ENCODE measurements at places on chromosomes 16 and 17.

- DNase-seq: no peak
These were observed 119.2 kb upstream of the NETO2 start for GRCh38 chr16:47262938-47263337.

DNA sequence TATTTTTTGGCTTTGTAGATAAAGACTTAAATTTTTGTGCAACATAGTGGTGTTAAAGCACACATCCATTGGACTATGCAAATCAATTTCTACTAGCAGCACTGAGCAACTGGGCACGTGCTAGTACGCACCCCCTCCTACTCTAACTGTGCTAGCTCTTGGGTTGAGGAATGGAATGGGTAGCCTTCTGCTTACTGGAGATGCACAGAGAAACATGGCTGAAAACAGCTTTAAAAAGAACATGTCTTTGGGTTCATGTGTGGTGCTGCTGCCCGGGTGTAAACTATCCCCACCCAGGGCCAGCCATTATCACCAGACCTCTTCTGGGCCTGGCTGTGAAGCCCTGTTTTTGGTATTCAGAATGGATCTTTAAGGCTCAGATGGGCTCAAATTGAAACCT is 7.3 kb downstream of the ESRP2 start:
- DNase-seq: no peak

GRCh38 chr16:31785126-31785525 is 88.5 kb upstream of the ZNF267 start:
- no peak for DNase-seq

GRCh38 chr17:1529863-1530262 is 13.5 kb upstream of the INPP5K start:
- DNase-seq: no peak

GRCh38 chr16:12271006-12271405 is 294.5 kb downstream of the SNX29 start:
- DNase-seq: peak; percentile 31

- no peak for DNase-seq
These were observed 50.5 kb downstream of the GPR139 start for GRCh38 chr16:20023190-20023589.

DNA sequence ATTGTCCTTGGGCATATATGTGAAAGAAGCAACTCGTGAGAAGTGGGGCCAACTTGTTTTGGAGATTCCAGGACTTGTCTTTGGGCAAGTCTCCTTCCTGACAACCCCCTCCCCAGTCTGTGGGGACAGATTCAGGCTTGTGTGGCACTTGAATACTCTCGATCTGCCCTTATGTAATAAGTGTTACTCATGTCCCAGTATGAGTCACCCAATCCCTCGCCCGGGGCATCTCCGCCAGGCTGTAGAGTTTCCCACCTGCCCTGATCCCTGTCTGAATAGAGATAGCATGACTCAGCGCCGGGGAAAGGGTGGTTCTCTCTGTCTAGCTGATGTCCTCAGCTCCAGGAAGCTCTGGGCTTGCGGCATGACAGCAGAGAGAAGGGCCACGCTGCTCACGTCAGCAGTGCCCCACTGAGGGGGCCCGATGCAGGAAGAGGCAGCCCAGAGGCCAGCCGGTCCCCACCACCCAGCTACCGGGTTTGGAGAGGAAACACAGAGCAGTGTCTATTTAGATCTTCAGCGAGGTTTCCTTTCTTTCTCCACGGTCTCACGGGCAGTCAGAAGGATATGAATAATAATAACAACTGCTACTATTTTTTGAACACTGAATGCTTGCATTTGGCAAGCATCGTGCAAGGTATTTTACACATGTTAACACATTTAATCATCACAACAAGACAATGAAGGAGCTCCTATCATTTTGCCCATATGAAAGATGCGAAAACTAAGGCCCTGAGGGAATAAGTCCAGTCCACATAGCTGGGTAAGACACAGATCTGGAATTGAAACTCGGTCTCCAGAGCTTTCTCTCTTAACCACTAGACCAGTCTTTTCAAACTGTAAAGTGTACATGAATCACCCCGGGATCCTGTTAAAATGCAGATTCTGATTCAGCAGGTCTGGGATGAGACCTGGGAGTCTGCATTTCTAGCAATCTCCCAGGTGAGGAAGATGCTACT is 426.7 kb upstream of the MAF start:
- no peak for DNase-seq

DNA sequence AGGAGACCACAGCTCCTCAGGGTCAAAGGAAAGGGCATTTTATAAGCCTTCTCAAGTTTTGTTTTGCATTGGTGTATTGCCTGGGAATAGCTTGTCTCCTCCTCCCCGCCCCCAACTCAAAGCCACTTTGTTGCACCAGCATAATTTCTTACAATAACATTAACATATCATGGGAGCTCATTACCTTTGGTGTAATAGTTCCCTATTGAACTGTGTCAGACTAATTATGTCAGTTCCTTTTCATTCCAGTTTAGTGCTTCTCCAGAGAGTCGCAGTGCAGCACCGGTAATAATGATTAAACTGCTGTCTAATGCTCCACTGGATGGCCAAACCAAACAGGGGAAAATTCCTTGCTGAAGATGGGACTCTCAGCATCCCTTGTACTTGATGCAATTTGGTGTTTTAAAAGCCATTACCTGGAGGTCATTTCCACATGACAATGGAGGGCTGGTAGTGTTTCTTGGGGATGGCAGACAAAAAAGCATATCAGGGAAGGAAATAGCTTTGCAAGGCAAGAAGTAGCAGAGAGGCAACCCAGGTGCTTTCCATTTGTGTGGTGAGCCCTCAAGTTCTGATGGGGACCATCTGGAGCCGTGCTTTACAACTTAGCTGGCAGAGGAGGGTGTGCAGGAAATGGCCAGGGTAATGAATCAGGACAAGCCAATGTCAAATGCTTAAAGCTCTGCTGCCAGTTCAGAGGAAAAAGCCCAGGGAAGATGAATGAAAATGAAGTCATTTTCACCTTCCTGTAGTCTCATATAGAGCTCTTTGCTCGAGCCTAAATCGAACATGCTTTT is 91.5 kb upstream of the NLRP1 start:
- DNase-seq: no peak

- DNase-seq: no peak
These were observed 84.8 kb downstream of the KATNIP start for GRCh38 chr16:27634779-27635178.

DNA sequence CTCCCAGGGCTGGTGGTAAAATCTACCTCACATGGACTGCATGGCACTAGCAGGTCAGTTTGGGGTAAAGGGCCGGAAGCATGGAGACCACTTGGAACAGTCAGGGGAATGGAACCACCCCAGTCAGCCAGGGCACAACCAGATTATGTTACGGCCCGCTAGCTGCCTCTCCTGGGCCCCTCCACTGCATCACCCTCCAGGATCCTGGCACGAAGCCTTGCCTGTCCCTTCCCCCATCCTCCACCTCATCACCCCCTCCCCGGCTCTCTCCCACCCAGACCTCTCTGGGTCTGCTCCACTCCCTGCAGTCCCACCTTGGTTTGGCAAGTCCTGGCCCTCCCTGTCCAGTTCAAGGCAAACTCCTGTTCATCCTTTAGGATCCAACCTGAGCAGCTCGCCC is 91.7 kb downstream of the CLEC16A start:
- no peak for DNase-seq

DNA sequence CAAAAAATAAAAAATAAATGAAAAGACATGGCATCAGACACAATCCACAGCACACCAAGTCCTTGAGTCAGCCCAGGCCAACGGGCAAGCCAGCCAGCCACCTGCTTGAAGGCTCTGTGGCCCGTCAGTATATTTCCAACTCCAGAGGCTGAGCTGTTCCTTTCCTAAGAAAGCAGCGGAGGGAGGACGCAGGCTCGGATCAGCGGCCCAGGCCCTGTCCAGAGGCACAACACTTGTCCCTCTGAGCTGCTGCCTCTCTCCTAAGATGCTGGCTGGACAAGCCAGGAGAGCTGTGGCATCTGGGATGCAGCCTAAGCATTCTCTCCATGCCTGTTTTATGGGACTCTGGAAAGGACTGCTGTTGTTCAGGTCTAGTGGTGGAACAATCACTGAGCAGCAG is 14.8 kb upstream of the NLRC3 start:
- DNase-seq: no peak

DNA sequence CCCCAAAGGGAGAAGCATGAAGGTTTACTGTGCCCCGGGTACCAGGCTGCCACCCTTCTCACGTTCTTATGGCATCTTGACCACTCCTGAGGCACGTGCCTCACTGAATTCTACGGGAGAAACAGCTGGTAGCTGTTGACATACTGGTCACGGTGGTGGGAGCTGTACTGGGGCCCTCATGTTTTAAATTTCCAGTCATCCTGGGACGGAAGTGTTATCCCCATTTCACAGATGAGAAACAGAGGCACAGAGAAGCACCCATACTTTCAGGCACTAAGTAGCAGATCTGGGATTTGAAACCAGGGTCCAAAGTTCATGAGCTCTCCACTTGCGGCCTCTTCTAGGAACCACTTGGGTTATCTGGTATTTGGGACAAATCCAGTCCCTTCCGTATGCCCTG is 26.3 kb upstream of the DOC2B start:
- no peak for DNase-seq

GRCh38 chr17:57522042-57523005 is 222.8 kb downstream of the CCDC182 start:
- DNase-seq: no peak

GRCh38 chr16:16014329-16015224 is 65.2 kb downstream of the ABCC1 start:
- DNase-seq: no peak

DNA sequence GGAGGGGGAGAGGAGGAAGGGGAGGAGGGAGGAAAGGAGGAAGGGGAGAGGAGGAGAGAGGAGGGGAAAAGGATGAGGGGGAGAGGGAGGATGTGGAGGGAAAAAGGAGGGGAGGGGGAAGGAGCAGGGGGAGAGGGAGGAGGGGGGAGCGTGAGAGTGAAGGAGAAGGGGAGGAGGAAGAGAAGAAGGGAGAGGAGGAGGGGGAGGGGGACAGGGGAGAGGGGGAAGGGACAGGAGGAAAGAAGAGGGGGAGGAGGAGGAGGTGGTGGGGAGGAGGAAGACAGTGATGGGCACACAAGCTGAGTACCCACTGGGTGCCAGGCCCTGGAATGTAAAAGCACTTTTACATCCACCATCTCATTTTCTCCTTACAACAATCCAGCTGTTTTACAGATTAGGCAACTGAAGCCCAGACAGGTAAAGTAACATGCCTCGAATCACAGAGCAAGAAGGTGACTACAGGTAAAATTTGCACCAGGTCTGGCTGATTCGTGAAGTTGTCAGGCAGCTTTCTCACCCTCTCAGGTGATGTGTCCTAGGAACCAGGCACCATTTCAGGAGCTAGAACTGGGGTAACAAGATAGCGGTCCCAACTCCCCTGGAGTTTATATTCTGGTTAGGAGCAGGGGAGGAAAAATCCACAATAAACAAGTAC is 10.0 kb upstream of the LITAF start:
- DNase-seq: no peak

DNA sequence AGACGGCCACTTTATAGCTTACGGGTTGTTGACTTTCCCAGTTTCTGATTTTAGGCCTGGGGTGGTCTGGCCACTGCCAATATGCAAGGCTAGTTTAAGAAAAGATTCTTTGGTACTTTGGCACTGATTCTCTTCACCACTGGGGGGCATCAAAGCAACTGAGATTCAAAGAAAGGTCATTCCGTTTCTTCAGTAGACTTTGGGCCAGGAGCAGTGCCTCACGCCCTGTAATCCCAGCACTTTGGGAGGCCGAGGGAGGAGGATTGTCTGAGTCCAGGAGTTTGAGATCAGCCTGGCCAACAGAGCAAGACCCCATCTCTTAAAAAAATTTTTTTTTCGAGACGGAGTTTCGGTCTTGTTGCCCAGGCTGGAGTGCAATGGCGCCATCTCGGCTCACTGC is 53.0 kb downstream of the RPA1 start:
- DNase-seq: no peak

DNA sequence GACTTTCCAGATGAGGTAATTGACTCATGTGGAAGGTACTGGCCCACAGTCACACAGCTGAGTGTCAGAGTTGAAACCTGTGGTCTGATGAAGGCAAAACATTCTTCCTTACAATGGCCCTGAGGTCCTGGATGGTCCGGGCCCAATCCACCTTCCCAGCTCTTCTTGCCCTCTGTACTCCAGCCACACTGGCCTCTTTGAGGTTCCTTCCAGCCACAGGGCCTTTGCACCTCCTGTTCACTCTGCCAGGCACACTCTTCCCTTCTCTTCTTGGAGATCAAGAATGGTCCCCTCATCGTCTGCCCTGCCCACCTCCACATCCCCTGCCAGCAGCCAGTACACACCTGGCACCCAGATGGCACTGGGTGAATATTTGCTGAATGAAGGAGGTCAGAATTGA is 6.5 kb upstream of the PEMT start:
- no peak for DNase-seq

DNA sequence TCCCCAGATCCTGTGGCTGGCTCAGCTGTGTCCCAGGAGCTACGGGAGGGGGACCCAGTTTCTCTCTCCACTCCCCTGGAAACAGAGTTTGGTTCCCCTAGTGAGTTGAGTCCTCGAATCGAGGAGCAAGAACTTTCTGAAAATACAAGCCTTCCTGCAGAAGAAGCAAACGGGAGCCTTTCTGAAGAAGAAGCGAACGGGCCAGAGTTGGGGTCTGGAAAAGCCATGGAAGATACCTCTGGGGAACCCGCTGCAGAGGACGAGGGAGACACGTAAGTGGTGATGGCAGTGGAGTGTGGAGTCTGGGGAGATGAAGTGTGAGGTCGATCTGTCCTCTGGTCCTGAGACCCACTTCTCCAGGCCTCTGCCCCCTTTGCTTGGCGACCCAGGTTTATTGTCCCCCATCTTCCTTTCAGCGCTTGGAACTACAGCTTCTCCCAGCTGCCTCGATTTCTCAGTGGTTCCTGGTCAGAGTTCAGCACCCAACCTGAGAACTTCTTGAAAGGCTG is 585 bp downstream of the WRAP53 start:
- no peak for DNase-seq

- DNase-seq: no peak
These were observed 120.6 kb downstream of the GOSR1 start for GRCh38 chr17:30597776-30598288.

GRCh38 chr16:17420816-17421215 is 49.9 kb downstream of the XYLT1 start:
- no peak for DNase-seq

- no peak for DNase-seq
These were observed 65.9 kb downstream of the CCT6B start for GRCh38 chr17:34895383-34895782.

- DNase-seq: no peak
These were observed 750 bp upstream of the GSDMB start for GRCh38 chr17:39919087-39919683.

- no peak for DNase-seq
These were observed 16.0 kb downstream of the SMIM36 start for GRCh38 chr17:55495239-55495638.

DNA sequence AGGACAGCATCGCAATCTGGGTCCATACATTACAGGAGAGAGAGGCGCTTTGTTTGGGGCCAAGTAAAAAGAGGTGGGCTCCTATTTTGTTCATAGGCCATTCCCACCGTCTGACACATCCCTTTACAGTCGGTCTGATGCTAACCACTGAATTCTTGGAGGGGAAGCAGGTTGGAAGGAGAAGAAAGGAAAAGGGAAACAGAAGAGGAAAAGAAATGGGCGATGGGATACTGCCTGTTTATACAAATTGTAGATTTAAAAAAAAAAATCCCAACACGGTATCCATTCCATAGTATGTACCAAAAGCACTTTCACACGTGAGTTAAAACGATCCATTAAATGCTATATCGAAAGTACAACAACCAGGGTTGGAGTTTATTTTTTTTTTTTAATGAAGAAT is 4.0 kb upstream of the ZFHX3 start:
- DNase-seq: no peak

All from putamen (tissue), 1 donor.